NCI-H2171 treated with DMSO at 0.1 percent for 48 hours (cell line): ENCODE measurements at places on chromosomes 4 and X.

DNA sequence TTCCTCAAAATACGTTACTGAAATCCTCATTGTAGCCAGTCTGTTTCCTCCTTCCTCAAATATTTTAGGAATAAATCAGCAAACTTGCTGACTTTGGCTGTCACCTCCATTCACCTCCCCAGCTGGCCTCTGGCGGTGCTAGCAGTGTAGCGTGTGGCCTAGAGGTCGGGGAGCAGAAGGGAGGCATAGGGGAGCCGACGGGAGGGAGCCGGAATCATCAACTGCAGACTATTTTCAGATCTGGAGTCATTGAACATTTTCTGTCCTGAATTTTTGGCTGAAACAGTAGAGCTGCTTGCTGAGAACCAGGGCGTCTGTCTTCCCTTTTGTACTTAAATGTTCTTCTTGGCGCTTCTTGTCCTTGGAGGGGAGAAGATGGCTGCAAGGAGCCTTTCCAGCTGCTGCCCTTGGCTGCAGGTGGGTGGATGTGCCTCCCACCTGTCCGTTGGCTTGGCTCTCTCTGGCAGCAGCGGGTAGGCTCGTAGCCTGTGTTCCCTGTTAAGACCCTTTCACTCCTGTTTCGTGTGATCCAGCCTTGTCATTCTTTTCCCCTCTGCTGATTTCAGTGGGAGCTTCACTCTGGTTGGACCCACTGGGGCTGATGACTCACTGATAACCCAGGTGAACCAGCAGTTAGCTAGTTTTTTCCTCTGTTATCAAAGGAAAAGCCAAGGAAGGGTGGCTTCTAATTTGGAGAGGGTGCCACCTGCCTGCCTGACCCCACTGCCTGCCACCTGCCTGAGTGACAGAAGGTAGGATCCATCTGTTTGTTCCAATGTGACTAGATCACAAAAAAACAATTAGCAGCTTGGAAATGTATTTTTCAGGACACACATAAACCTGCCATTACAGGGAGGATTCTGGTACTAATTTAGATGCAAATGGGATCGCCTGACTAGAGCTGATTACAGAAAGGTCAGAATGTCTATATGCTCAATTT is 135.9 kb downstream of the GATB start:
- peak; percentile 85 for DNase-seq

DNA sequence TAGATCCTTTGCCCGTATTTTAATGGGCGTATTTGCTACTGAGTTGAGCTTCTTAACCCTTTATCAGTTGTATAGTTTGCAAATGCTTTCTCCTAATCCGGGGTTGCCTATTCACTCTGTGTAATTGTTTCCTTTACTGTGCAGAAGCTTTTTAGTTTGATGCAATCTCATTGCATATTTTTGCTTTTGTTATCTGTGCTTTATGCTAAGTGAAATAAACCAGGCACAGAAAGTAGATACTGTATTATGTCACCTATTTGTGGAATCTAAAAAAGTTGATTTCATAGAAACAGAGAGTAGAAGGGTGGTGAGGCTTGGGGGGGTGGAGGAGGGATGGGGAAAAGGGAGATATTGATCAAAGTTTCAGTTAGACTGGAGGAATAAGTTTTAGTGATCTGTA is 17.7 kb downstream of the OGT start:
- DNase-seq = no peak

DNA sequence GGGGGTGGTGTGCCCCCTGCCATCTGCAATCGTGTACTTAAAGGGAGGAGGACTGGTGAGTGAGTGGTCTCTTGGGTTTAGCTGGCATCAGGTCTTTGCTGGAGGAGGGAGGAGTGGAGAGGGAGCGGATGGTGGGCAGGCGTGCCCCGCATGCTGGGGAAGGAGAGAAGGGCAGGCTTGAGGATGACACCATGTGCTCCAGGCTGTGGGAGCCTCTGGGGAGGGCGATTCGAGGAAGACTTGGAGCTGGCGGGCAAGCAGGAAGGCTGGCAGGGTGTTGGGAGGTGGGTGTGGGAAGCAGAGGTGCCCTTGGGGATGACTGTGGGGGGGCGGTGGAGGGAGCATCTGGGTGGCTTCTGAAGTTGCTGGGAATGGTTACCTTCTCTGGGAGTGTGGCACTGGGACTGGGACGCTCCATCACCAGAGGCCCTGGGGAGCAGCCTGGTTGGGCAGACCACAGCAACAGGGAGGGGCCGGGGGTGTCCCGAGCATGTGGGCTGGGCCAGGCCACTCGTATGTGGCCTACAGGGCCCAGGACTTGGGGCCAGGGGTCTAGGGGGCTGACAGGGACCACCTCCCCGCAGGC is 30.8 kb upstream of the AFAP1 start:
- peak; percentile 39 for DNase-seq

DNA sequence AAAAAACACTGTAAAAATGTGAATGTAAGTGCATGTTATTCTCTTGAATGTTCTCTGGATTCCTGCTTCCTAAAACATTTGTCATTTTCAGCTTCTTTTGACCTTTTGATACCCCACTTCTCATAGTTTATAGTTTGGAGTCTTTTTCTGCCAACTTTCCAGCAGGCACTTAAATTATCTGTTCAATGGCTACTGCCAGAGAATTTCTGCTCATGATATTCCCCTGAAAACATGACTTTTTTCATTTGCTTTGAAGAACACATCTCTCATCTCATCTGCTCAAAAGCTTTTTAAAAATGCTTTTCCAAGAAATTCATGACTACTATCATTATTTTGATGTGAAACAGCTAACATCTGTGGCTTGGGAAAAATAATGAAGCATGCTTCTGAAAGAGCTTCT is 269.7 kb upstream of the PCDH7 start:
- DNase-seq = no peak

- DNase-seq = peak; percentile 2
These were observed 459.8 kb upstream of the FGF16 start for GRCh38 chrX:76987381-76987780.

- DNase-seq = no peak
These were observed 166.4 kb upstream of the PPARGC1A start for GRCh38 chr4:24056289-24056688.

DNA sequence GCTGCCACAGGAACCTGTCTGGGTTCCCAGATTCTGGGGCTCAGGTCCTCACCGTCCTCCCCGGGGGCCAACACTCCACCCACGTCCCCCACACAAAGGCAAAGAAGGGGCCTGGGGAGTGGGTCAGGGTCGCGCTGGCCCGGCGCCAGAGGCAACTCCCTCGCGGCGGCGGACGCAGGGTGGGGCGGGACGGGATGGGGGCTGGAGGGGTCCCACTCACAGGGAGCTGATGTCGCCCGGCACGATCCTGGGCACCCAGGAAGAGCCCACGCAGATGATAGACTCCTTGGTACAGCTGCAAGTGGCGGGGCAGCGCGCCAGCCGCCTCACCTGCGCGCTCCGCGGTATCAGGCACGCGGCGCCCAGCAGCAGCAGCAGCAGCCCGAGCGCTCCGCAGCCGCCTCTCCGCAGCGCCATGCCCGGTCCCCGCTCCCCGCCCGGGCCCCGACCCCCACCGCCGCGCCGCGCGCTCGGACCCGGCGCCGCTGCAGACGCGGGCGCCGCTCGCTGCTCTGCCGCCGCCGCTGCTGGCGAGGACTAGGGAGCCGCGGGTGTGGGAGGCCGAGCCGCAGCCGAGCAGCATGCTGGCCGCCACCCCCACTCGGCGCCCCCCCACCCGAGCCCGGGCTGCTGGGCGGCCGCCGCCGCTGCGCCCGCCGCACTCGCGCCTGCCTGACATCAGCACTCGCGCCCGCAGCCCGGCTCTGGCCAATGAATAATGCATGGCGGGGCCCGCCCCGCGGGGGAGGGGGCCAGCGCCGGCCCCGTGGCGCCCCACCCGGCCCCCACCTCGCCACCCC is at the start of gene LGI2:
Gene LGI2 (minus strand): TSS at position 670 of the 800 bp plus-strand sequence. CDS start 253 bp downstream, at position 417.
- peak; percentile 3 for DNase-seq

GRCh38 chr4:89639395-89639794 is 197.6 kb downstream of the SNCA start:
- no peak for DNase-seq

GRCh38 chrX:11664211-11665167 is 1.2 kb downstream of the ARHGAP6 start:
- no peak for DNase-seq

- no peak for DNase-seq
These were observed at the start of gene STK32B for GRCh38 chr4:5051278-5052203. Gene STK32B, plus strand, starts transcription at chr4:5051480.

- no peak for DNase-seq
These were observed 130.2 kb downstream of the CHRDL1 start for GRCh38 chrX:110665223-110666002.

GRCh38 chr4:15400981-15401671 is 26.7 kb upstream of the C1QTNF7 start:
- no peak for DNase-seq

DNA sequence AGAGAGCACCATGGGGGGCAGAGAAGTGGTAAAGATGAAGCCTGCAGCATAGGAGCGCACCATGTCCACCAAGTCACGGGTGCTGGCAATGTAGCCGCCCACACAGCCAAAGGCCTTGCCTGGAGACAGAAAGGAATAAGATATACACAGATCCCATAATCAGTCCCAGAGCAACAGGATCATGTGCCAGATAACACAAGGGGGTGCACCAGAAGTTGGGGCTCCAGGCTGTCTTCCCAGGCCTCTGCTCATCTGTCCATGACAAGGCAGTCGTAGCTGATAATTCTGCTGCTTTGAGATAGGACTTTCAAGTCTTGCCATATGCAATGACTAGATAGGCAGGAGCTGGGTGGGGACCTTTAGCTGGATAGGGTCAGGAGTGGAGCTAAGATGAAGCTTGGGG is 14.7 kb downstream of the APEX2 start:
- no peak for DNase-seq

- no peak for DNase-seq
These were observed 8.2 kb upstream of the ZRSR2 start for GRCh38 chrX:15781961-15782699.

DNA sequence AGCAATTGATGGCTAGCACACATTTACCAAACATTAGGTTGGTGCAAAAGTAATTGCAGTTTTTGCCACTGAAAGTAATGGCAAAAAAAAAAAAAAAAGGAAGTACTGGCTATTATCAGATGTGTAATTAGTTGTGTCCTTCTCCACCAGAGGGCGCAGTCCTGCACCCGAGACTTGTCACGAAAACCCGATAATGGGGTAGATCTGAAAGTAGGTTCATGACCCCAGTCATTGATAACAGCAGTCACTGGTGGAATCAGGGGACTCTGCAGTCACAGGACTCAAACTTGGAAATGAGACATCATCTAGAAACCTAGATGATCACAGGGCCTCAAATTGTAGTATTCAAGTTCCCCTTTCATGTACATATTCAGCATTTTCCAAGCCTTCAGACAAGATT is 13.1 kb upstream of the ACOT9 start:
- no peak for DNase-seq

GRCh38 chrX:121831601-121832000 is 784.2 kb downstream of the GLUD2 start:
- DNase-seq = no peak

GRCh38 chrX:118495958-118496762 is 545 bp downstream of the DOCK11 start:
- DNase-seq = no peak
